ENCODE measurements at places on chromosomes 4 and X. TPM values are rescaled to one million over a fixed set of nuclear protein-coding genes. Genes with fewer than 3 reads are reported as not detected.

GRCh38 chr4:22202246-22202974 is 253.8 kb upstream of the KCNIP4 start:
- DNase-seq = no peak

DNA sequence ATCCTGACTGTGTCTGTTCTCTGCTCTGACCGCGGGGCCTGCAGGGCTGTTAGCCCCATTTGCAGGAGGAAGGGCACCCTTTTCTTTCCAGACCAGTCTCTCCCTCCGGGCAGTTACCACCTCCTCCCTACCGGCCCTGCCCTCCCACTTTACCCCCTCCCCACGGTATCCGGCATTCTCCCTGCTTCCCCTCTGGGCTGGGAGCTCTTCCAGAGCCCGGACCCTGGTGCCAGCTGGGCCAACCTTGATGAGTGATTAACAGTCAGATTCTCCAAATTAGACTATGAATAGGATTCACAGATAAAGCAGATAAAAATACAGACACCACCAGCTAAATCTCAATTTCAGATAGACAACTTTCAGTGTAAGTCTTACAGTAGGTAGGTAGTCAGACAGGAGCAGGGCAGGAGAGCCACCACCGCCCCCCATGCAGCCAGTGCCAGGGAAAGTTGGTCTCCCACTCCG is 23.4 kb upstream of the WFS1 start:
- DNase-seq = no peak

DNA sequence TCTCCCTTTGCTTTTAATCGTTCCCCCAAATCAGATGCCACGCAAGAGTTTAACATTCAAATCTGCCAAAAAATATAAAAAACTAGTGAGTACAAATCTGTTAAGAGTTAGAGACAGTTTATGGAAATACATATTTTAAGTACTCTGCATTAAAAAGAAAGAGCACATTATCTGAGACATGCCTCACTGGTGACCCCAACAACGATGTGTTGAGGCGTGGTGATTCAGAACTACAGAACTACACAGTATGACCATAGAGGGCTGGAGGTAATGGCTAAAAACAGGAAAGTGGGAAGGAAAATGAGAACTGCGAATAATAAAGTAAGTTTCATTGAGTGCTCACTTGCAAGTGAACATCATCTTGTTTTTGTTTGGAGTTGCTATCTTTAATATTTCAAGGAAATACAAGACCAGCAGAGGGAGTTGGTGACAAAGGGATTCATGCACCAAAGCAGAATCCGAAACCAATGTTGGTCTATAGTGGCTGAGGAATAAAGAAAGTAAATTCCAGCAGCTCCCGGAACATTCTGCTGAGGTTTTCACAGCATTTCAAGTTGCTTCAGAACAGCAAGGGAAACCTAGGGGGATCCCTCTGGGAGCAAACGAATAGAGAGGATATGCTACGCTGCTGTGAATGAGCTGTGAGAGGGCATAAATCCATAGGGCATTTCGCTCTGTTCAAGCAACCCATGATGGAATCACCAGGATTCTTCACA is 92.2 kb downstream of the DCHS2 start:
- DNase-seq = no peak

DNA sequence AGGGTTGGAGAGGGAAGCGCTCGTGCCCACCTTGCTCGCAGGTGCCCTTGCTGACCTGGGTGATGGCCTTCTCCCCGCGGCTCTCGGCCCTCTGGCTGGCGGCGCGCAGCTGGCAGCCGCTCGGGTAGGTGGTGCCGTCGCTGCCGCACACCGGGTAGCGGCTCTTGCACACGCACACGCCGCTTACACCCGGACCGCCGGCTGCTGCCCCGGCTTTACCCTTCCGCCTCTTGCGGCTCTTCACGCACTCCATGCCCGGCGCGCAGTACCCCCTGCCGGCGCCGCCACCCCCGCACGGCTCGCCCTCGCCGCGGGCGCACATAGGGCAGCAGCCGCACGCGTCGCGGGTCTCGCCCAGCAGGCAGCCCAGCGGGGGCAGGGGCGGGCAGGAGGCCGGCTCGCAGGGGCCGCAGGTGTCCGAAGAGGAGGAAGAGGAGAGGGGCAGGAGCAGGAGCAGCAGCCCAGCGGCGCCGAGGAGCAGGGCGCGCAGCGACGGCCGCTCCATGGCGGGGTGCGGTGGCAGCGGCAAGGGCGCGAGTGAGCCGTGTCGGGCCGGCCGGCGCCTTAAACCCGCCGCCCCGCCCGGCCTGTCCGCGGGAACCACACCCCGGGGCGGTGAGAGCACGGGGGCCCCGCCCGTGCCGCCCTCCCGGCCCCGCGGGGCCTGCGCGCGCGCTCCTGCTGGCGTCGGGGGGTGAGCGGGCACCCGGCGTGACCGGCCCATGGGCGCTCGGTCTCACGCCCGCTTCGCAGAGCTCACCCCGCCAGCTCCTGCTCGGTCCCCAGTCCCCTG is at the start of gene IGFBP7:
Gene IGFBP7 (minus strand): TSS at position 539 of the 793 bp plus-strand sequence. CDS start 34 bp downstream, at position 505.
- peak; percentile 98 for DNase-seq

GRCh38 chrX:10399043-10399741 is 221.2 kb downstream of the MID1 start:
- DNase-seq = no peak

DNA sequence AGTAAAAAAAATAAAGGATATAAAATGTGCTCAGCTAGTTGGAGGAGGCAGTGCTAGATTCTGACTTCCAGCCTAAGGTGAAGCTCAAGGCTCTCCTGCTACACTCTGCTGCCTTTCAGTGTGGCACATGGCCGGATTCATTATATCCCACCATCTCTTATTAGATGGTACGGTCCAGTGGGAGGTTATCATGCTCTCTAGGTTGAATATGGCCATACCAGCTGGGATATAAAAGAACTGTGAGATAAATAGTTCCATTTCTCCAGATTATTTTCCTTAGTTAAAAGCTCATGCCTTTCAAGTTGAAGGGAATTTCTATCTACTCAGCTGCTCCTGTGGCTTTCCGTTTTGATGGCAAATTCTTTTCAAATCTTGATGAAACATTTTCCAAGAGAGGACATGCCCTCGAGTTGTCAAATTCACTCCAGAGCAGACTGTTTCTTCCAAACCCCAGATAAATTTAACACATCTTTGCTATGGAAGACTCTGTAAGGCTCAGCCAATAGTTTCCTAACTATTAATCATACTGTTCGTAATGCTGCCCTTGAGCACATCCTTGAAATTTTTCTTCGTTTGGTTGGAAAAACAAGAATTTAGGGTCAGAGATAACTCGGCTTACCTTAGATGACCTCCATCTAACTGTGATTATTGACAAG is 2.2 kb upstream of the MGARP start:
- no peak for DNase-seq

GRCh38 chrX:41921492-41922430 is 1.6 kb downstream of the CASK start:
- DNase-seq = peak; percentile 64

DNA sequence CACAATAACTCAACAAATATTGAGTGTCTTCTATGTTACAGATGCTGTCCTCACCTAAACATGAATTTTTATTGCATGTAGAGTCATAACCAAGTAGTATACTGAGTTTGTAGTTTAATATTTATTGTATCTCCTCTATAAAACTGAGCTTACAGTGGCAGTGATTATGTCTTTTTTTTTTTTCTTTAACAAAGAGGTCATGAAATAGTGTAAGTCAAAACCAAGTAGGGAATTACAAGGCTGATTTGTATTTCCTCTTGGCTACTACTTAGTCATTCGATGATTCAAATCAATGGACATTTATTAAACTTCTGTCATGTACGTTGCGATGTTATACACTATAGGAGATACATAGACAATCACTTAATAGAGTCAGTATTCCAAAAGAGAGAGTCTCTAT is 48.4 kb downstream of the IL15 start:
- DNase-seq = peak; percentile 83

ZCCHC18 gene
- 1.1 TPM for total RNA-seq

ANOS1 gene
- total RNA-seq = 1.1 TPM

TMPRSS11A gene
- not detected for total RNA-seq

SLIT2 gene
- total RNA-seq = 35.9 TPM

TLR7 gene
- total RNA-seq = under 0.01 TPM
